ENCODE measurements at places on chromosomes 7 and 10. TPM values are rescaled to one million over a fixed set of nuclear protein-coding genes. Genes with fewer than 3 reads are reported as not detected.

Gene XRCC2
- 37.6 TPM for total RNA-seq

Gene GFRA1
- 0.04 TPM for total RNA-seq

Gene OR2A14
- total RNA-seq, result not detected

Gene PRTFDC1
- total RNA-seq, result 7.5 TPM

Gene SMURF1
- 20.1 TPM for total RNA-seq

Gene ATP6V0A4
- total RNA-seq, result not detected

Gene RBM20
- total RNA-seq, result 4.6 TPM

Gene ALKBH4
- 19.6 TPM for total RNA-seq

Gene STRIP2
- 56.3 TPM for total RNA-seq

DNA sequence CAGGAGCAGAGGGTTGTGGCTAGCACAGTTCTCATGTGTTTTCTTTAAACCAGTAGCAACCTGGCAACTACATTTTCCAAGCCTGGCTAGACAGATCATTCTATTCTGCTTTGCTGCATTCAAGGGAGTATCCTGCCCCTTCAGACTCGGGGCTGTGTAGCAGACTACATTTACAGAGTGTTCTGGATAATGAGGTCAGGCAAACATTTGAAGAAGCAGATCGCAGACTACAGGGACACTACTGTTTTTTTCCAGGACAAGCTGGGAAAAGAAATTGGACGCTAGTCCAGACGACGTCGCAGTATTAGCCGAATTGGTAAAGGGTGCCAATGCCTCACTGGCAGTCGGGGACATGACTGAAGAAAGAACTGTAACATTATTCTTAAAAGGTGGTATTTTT is 61.0 kb upstream of the PAPSS2 start:
- no peak for DNase-seq

GRCh38 chr10:49053053-49053997 is 62.0 kb downstream of the VSTM4 start:
- no peak for DNase-seq

- DNase-seq, result peak; percentile 9
These were observed 13.8 kb downstream of the TCF7L2 start for GRCh38 chr10:112963835-112964234.

DNA sequence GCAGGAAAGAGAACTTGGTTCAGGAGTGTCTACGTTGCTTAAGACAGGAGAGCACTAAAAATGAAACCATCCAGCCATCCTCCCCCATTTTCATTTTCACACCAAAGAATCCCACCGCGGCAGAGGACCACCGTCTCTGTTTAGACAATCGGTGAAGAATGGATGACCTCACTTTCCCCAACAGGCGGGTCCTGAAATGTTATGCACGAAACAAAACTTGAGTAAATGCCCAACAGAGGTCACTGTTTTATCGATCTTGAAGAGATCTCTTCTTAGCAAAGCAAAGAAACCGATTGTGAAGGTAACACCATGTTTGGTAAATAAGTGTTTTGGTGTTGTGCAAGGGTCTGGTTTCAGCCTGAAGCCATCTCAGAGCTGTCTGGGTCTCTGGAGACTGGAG is 1.4 kb upstream of the IL6 start:
- peak; percentile 58 for DNase-seq

GRCh38 chr7:91894781-91895480 is 14.4 kb upstream of the MTERF1 start:
- DNase-seq, result no peak

- no peak for DNase-seq
These were observed 687.5 kb downstream of the SORCS3 start for GRCh38 chr10:105328503-105329133.

DNA sequence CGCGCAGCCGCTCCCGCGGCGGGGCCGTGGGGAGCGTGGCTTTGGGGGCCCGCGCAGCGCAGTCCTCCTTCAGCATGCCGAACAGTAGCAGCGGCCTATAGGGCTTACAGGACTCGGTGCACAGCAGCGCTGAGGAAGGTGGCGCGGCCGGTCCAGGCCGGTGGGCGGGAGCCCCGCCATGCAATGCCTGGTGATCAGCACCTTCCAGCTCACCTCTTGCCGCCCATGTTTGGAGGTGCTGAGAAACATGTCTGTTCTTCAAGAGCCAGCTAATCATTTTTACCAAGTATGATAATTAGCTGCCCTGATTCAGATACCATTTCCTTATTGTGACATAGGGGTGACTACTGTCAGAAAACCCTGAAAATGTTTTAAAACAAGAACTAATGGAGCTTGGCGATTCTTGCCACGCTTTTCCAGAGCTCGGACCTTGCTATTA is 33.5 kb upstream of the SFTPD start:
- no peak for DNase-seq

GRCh38 chr10:100009283-100009792 is 409 bp downstream of the DNMBP start:
- DNase-seq, result no peak

- DNase-seq, result no peak
These were observed 31.2 kb downstream of the JCAD start for GRCh38 chr10:30028006-30028737.

DNA sequence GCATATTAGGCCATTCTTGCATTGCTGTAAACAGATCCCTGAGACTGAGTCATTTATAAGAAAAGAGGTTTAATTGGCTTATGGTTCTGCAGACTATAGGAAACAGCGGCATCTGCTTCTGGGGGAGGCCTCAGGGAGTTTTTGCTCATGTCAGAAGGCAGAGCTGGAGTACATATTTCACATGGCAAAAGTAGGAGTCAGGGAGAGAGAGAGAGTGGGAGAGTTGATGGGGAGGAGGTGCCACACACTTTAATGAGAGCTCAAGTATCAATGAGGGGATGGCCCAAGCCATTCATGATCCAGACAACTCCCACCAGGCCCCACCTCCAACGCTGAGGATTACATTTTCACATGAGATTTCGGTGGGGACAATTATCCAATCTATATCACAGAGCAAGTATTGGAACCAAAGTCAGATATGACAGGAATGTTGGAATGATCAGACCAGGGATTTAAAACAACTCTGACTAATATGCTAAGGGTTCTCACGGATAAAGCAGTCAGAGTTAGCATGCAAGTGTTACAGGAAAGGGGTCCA is 795.3 kb upstream of the CELF2 start:
- DNase-seq, result no peak

GRCh38 chr7:73397521-73398281 is 35.9 kb upstream of the FZD9 start:
- DNase-seq, result no peak

- DNase-seq, result no peak
These were observed 32.3 kb downstream of the AGR3 start for GRCh38 chr7:16849296-16850148.

DNA sequence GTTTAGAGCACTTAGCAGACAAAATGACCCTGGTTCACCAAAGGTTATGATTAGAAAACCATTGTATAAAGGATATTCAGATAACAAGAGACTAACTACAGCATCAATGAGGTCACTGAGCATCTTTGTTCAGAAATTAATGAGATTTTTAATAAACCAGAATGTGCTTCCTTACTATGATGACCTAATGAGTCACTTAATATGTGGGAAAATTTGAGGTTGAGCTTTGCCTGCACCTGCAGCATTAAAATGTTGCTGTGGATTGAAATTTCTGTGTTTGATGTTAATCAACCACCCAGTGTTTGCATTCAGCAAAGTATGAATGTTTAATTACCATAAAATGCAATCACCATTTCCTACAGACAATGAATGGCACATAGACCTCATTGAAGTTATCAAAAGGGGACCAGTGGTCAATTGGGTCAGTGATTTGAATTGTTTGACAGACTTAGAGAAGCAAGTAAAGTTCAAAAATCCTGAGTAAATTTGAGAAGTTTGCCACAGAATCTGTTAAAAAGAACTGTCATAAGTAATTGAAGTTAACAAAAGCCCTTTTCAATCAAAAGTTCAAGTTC is 45.8 kb downstream of the EXOC6 start:
- DNase-seq, result no peak

Data from K562 (cell line).